ENCODE measurements at places on chromosomes 2 and 18.

GRCh38 chr2:118014492-118014824 lies 588 bp upstream of the CCDC93 start:
- DNase-seq: no peak

DNA sequence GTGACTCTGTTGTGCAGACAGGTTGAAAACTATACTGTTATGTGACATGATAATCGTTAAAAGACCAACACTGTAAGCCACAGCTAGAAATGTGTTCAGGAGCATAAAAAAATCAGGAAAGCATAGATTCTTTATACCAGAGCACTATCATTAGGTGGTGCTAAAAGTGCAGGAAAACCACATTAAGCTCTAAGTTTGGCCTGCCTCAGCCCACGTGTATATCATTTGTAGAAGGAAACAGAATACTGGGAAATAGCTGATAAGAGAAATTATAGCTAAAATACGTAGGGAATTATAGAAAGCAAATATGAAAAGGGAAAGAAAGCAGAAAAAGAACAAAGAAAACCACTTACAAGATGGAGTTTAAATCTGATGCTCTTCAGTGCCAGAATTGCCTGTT lies 26.5 kb upstream of the C2orf74 start:
- DNase-seq: peak; percentile 57

- no peak for DNase-seq
Observed at GRCh38 chr2:205713086-205713485, 30.8 kb downstream of the NRP2 start.

DNA sequence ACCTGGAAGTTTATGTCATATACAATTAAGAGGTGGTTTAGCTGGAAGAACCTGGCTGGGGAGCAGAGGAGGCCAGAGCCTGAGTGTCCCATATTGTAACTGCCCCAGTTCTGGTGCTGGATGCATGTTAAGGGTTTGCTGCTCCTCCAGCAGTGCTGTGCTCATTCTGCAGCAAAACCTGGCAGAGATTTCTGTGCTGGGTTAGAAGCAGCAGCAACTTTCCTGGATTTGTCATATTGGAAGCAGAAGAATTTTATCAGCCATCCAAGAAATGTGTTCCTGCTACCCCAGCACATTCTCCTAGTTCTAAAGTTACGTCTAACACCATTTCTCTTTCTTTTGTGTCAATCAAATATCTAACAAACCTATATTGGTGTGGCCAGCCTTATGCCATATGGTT lies 284.1 kb downstream of the TDRD15 start:
- DNase-seq: no peak

DNA sequence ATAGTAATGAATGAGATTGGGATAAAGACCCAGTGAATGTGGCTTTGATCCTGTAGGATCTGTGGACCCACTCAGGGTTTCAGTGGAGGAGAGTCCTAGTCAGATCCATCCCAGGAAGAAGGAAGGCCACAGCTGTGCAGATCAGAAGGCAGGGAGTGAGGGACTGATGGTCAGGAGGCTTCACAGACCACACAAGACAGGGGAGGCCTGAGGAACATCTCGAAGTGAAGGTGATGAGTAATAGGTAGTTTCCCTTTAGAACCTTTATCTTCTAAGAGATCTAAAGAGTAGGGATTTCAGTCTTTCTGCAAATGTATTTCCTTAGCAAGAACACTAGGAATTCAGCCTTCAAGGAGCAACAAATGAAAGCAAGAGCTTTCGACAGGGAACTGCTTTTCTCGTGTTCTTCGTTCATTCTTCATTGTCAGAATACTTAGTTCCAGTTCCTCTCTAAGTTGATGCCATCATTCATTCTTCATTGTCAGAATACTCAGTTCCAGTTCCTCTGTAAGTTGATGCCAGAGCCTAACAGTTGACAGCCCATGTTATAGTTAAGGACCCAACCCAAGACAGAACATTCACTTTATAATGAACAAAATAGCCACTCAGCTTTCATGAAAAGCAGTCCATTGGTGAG lies 150.2 kb upstream of the EPAS1 start:
- no peak for DNase-seq

Measured in midbrain (tissue), 1 donor.